Neural crest cell (in vitro differentiated cells): ENCODE measurements at places on chromosomes 12 and 14. TPM values are rescaled to one million over a fixed set of nuclear protein-coding genes. Genes with fewer than 3 reads are reported as not detected.

- no peak for DNase-seq
Measured at GRCh38 chr12:113003636-113004035, 25.3 kb downstream of the OAS2 start.

GRCh38 chr12:126895951-126896913, 1370.7 kb upstream of the TMEM132C start:
- no peak for DNase-seq

- no peak for DNase-seq
Measured at GRCh38 chr14:103830511-103831270, 16.7 kb downstream of the PPP1R13B start.

DNA sequence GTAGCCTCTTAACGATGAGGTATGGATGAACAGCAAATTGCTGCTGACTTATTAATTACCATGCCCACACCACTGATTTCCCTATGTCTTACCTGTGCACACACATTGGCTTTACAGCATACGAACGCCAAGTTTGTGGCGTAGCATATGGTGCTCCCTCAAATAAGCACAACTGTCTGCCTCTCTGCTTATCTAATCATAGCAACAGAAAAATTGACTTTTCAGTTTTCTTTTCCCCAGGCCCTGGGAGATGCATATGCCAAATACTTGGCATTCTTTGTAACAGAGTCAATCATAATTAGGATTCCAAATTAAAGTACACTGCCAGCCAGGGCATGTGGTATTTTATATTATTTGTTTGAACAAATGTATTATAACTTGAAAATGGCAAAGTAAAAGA, 625.5 kb downstream of the DIO2 start:
- DNase-seq, result no peak

GRCh38 chr14:29645117-29645516, 282.5 kb downstream of the PRKD1 start:
- DNase-seq, result no peak

DNA sequence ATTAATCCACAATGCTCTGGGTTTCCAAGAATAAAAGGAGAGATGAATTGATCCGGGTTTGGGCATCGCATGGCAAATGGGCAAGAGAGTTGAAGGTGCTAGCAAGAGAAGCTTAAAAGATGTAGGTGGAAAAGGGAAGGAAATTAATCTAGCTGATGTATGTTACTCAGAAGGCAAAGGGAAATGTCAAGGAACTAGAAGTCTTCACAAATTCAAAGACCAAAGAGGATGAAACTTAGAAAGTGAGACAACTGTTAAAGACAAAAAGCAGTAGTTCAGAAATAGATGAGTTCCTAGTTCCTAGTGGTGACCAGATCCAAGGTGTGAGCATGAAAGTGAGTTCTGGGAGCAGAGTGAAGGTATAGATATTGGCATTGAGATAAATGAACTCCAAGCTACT, 228.3 kb downstream of the SEC23A start:
- DNase-seq, result no peak

The COCH gene
- 16.8 and 16.9 TPM in 2 replicates for total RNA-seq

The CCDC38 gene
- 0.18 TPM in 1 of 2 replicates, not detected in the other for total RNA-seq

The A2ML1 gene
- not detected in 2 replicates for total RNA-seq
